Activated CD4-positive, alpha-beta T cell treated with anti-CD3 and anti-CD28 coated beads, Interleukin-10, Interleukin-2, amounts not matched to agents 100 ng/mL and 50 ng/mL, durations not matched to agents 16 hours and 8 hours (primary cell): ENCODE measurements at places on chromosomes 6 and 20.
A peak's percentile ranks its signal among the peaks of the same experiment; 100 is the strongest.

GRCh38 chr6:157849288-157850017, 26.4 kb downstream of the SNX9 start:
- DNase-seq = no peak

- peak; percentile 27 for DNase-seq
Measured at GRCh38 chr6:6758915-6759654, 170.6 kb downstream of the LY86 start.

DNA sequence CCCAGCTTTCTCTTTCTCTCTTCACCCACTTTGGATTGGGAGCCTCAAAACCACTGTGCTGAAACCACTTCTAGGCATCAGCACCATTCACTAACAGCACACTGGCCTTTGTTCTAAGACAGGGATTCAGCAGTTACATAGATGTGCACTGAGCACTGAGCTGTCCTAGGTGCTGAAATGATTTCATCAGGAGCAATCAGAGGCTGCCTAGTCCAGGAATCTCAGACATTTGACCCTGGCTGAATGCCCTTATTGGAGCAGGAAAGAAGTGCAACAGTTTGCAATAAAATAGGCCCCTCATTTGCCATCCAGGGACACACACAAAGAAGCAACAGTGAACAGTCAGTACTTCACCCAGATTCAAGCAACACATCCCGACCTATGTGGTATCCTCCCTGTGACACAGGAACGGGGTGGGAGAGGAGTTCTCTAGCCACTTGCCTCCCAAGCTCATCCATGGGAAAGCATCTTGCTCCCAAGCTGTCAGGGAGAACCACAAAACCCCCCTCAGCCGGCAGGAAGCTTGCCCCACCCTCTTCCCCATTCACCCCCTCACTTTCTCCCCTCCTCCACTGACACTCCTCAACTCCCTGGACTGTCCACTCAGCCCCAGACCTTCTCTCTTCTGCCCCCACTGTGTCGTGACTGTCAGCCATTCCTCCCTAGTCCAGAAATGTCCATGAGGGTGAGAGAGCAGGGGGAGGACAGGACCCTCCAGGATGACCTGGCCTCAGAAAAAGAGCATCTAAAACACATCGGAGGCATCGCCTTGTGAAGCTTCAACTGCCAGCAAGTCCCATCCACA, 304.4 kb downstream of the PREX1 start:
- DNase-seq = peak; percentile 19

- DNase-seq = peak; percentile 40
Measured at GRCh38 chr6:149075616-149076354, 241.7 kb upstream of the TAB2 start.

GRCh38 chr20:36830791-36831691, 44.9 kb upstream of the TLDC2 start:
- no peak for DNase-seq

DNA sequence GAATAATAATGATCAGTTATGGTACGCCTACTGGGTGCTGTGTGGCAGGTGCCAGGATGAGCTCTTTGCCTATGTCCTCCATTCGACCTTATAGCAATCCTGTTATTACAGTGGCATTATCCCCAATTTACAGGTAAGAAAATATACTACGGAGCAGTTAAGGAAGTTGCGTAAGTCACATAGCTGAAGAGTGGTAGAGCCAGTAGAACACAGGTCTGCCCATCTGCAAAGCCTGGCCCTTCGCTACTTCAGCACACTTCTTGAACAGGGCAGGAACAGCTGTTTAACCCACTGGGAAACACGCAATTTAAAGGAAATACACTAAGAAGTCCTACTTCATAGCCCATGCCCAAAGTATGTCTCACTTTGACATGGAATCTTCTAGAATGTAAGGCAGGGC, 91.8 kb downstream of the PXDC1 start:
- no peak for DNase-seq

DNA sequence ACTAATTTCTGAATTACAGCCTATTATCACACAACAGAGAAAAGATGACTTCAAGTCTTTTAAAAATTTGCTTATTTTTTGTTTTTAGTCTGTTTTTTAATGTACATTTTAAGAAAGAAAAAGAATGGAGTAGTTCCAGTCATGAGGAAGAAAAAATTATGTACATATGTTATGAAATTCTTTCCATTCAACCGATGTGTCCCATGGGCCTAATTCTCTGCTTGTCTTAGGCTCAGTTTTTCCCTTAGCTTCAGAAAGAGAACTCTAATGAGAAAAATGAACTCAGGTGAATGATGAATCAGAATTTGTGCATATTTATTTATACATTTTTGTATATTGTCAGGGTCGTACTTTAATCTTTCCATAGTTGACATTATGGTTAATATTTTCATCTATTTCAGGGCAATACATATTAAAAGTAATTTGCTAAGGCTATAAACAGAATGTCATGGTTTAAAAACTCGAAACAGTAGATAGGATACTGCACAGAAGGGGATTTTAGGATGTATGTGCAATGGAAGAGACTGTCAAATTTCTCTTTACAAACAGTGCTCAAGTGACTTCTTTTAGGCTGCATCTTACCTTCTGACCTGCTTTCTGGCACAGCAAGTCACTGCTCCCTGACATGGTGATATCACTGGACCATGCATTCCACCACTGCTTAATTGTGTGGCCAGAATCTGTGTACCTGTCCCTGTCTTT, 153.1 kb downstream of the EPHA7 start:
- no peak for DNase-seq

- DNase-seq = no peak
Measured at GRCh38 chr6:29813809-29814208, 13.8 kb upstream of the HLA-G start.

DNA sequence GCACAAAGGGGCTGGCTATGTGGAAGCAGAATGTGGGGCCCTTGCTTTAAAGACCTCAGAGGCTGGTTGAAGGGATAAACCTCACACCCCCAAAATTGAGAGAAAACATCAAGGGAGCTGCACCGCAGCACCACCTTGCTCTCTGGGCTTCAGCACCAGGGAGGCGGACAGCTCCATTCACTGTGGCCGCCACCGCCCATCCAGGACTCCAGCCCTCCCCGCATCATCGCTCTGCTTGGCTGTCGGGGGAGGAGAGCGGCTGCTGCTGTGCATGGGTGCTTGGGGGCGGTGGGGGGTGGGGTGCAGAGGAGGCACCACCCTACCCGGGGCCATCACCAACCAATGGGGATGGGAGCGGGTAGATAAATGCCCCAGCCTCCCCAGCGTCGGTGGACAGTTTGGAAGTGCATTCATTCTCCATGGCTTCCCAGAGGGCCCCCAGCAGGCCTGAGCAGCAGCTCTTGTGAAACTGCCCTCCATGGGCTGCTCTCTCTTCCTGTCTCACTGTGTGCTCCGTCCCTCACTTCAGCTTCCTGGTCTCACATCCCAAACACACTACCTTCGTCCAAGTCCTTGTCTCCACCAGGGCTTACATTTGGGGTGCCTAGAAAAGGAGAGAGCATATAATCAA, 75.7 kb upstream of the BHLHE23 start:
- DNase-seq = peak; percentile 11

GRCh38 chr6:122553697-122554096, 56.5 kb upstream of the PKIB start:
- DNase-seq = no peak

GRCh38 chr20:30168025-30168799, 1089.3 kb upstream of the DEFB115 start:
- DNase-seq = no peak

DNA sequence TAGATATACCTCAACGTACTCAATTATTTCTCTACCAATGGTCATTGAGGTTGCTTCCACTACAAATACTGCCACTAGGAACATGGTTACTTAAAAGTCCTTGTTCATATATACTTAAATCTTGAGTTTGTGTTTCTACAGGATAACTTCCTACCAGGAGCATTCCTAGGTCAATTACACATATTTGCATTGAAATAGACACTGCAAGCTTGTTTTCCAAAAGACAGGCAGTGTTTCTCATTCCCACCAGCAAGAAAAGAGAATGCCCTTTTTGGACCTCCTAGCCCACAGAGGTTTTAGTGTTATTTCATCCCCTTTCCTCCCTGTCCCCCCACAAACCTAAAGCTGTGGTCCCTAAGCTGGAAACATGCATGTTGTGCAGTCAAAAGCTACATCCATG, 177.3 kb downstream of the ID4 start:
- DNase-seq = no peak

GRCh38 chr6:1873781-1874180, 264.1 kb downstream of the FOXC1 start:
- DNase-seq = no peak

DNA sequence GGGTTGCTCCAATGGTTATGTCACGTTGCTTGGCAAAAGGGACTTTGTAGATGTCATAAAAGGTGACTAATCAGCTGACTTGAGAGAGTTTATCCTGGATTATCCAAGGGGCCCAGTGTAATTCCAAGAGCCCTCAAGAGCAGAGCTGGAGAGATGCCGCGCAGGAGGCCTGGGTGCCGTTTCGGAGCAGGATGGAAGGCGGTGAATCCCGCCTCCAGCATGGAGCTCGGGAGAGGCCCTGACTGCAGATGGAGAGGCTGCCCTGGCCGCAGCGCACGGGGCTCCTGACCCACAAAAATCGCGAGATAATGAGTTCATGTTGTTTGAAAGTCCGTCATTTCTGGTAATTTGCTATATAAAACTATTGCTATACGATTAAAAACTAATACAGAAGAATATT, 219.8 kb downstream of the ZDHHC14 start:
- DNase-seq = no peak

GRCh38 chr6:11467364-11467763, 70.2 kb upstream of the TMEM170B start:
- no peak for DNase-seq

GRCh38 chr20:63217706-63218105, 1.8 kb upstream of the YTHDF1 start:
- no peak for DNase-seq

DNA sequence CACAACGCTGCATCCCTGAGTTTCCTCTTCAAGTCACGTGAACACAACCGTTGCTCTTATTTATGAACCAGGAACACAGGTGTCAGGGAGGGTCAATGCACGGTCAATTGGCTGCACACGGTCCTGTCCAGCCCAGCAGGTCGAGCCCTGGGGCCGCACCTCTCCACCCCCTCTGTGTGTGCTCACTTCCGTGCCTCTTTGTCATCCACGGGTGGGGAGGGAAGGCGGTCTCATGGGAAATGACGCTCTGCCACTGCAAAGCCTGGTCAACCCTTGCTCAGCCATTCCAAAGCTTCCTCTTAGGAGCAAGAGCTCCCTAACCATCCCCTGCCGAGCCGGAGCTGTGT, 38.7 kb downstream of the DACT2 start:
- DNase-seq = no peak

DNA sequence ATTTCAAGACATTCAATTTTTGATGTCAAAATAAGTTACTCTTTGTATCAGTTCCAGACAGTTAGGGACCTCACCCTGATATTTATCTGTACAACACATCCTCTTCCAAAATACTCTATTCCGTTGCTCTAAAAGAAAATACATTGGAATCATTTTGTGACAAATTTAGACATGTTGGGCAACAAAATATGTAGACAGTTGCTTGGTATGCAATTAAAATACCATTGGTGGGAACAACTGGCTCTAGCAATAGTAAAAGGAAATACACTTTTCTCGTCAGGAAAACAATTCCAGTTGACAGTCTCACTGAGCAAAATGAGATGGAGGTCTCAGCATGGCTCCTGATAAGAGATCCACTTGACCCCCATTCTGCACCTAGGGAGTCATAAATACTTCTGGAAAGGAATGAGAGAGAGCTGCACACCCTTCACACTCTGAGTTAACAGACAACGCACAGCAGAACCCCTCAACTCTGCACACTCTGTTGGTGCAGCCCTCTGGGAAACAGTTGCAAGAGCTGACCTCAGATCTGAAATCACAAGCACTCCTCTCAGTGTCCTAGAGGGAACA, 171.3 kb upstream of the NT5E start:
- no peak for DNase-seq

GRCh38 chr6:36368421-36368820, 19.0 kb downstream of the ETV7 start:
- no peak for DNase-seq

GRCh38 chr6:147222160-147222838, 18.1 kb downstream of the STXBP5 start:
- DNase-seq = no peak

DNA sequence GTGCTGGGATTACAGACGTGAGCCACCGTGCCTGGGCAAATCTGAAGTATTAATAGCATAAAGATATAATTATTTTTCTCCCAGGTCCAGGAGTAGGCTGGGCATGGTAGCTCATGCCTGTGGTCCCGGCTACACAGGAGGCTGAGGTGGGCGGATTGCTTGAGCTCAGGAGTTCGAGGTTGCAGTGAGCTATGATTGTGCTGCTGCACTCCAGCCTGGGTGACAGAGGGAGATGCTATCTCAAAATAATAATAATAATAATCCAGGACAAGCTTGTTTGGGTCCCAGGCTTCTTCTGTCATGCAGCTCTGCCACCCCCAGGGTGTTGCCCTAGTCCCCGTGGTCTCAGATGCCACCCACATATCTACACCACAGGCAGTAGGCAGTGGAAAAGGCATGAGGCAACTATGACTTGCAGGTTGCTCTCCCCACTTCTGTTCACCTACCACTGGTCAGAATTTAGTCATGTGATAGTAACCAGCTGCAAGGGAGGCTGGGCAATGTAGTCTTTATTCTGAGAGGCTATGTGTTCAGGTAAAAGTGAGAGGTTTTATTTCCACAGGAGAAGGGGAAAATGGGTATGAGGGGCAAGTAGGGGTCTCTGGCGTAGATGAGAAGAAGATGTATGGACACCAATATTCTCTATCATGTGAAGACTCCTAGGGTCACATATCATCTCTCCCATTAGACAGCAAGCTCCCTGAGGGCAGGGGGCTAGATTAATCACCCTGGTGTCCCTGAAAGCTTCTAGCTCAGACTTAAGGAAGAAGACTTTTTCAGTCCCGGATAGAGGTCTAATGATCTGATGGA, 25.7 kb downstream of the TCF15 start:
- DNase-seq = peak; percentile 45

- DNase-seq = no peak
Measured at GRCh38 chr6:170080169-170080827, 210.6 kb downstream of the DLL1 start.

GRCh38 chr6:166466178-166467122, 83.7 kb upstream of the MPC1 start:
- no peak for DNase-seq

DNA sequence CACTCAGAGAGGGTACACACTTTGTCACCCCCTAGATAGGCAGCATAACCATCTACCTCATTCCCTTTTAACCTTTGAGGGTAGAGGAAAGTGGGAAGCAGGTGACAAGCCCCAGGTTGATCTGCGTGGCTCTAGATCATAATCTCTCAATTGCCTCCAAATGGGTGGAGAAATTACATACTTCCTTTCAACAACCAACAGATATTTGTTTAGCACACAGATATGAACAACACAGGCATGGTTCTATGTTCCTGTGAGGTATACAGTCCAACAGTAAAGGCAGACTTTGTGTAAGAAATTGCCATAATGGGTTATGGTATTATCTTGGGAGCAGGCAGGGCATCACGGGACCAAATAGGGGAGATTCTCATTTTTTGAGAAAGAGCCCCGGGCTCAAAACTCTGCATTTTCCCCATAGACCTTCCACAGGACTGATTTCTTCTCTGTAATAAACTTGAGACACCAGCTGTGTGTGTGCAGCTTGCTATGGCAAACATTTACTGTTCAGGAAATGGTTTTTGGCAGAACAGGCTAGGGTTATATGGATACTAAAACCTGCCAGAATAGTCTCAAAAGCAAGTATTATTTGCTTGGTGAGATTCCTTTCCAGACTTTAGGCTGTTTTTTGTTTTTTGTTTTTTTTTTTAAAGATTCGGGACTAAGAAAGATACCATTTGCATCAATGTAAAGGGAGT, 126.2 kb downstream of the CD164 start:
- DNase-seq = no peak

- peak; percentile 65 for DNase-seq
Measured at GRCh38 chr20:45303586-45304463, 2.8 kb upstream of the RBPJL start.

GRCh38 chr6:23655525-23655924, 470.5 kb upstream of the NRSN1 start:
- DNase-seq = no peak
